A549 treated with CORT108297 at 1 μM for 4 hours (cell line): ENCODE measurements at places on chromosomes 6 and 20. TPM values are rescaled to one million over a fixed set of nuclear protein-coding genes. Genes with fewer than 3 reads are reported as not detected.

Gene POLR1C
- 44.5 to 60.7 TPM (median 49.6 TPM) in 5 replicates for total RNA-seq

Gene PLG
- not detected in 5 replicates for total RNA-seq

Gene DEFB124
- not detected in 5 replicates for total RNA-seq

Gene OR10C1
- not detected in 5 replicates for total RNA-seq

Gene ANKRD66
- not detected in 5 replicates for total RNA-seq

Gene ABHD12
- 83.3 to 114 TPM (median 109 TPM) in 5 replicates for total RNA-seq

Gene AURKA
- 102 to 111 TPM (median 110 TPM) in 5 replicates for total RNA-seq

Gene GPLD1
- 0.66 to 1.3 TPM (median 1.1 TPM) in 5 replicates for total RNA-seq

Gene GOPC
- total RNA-seq, result 15.2 to 19.4 TPM (median 17.8 TPM) in 5 replicates

Gene BEND6
- 0.85 to 1.4 TPM (median 0.98 TPM) in 5 replicates for total RNA-seq

Gene PSMB9
- 15.7 to 25.5 TPM (median 18.9 TPM) in 5 replicates for total RNA-seq

Gene SCAND1
- total RNA-seq, result 69.2 to 106 TPM (median 99.3 TPM) in 5 replicates

Gene ALDH8A1
- total RNA-seq, result 0.11 to 0.16 TPM (median 0.15 TPM) in 5 replicates

Gene DHX16
- 26.3 to 30.5 TPM (median 28.5 TPM) in 5 replicates for total RNA-seq

Gene MOG
- not detected in 5 replicates for total RNA-seq

Gene FAM162B
- total RNA-seq, result not detected in 5 replicates

Gene DNMT3B
- total RNA-seq, result 3.8 to 5.6 TPM (median 4.6 TPM) in 5 replicates

Gene COL9A1
- total RNA-seq, result 0.03 to 0.05 TPM in 2 of 5 replicates, not detected in the others

Gene PIM1
- total RNA-seq, result 11.9 to 19.6 TPM (median 19.4 TPM) in 5 replicates

Gene TCF21
- total RNA-seq, result 0.03 to 0.08 TPM (median 0.06 TPM) in 5 replicates

Gene CLPSL2
- 0.70 to 1.2 TPM (median 0.80 TPM) in 5 replicates for total RNA-seq

Gene FAM217B
- total RNA-seq, result 5.7 to 6.7 TPM (median 5.8 TPM) in 5 replicates

Gene VARS1
- 47.0 to 60.8 TPM (median 59.2 TPM) in 5 replicates for total RNA-seq

Gene KCNQ2
- 0.40 to 0.89 TPM (median 0.81 TPM) in 5 replicates for total RNA-seq

Gene GJA1
- 60.6 to 85.8 TPM (median 77.1 TPM) in 5 replicates for total RNA-seq

Gene MCHR2
- total RNA-seq, result not detected in 5 replicates

Gene KCNK16
- not detected in 5 replicates for total RNA-seq

Gene SLC17A1
- 0.10 TPM in 1 of 5 replicates, not detected in the others for total RNA-seq

Gene LST1
- 0.46 to 0.73 TPM in 2 of 5 replicates, not detected in the others for total RNA-seq

Gene NRSN2
- total RNA-seq, result 50.4 to 69.1 TPM (median 64.2 TPM) in 5 replicates

Gene BTN1A1
- total RNA-seq, result 0.03 TPM in 1 of 5 replicates, not detected in the others

Gene DPM1
- total RNA-seq, result 67.4 to 98.7 TPM (median 70.6 TPM) in 5 replicates

Gene PAK5
- not detected in 5 replicates for total RNA-seq

Gene BPIFA1
- total RNA-seq, result not detected in 5 replicates

Gene PHACTR3
- 0.06 to 0.07 TPM in 2 of 5 replicates, not detected in the others for total RNA-seq

Gene FNDC11
- 0.13 to 0.38 TPM (median 0.17 TPM) in 5 replicates for total RNA-seq

Gene POU5F1
- total RNA-seq, result 4.7 to 6.7 TPM (median 5.3 TPM) in 5 replicates

Gene GJA10
- not detected in 5 replicates for total RNA-seq

Gene TRIM31
- 1.0 to 1.8 TPM (median 1.3 TPM) in 5 replicates for total RNA-seq

Gene BMP2
- 0.43 to 0.69 TPM (median 0.55 TPM) in 5 replicates for total RNA-seq

Gene SYNDIG1
- total RNA-seq, result 1.4 to 2.3 TPM (median 1.9 TPM) in 5 replicates

Gene PLCB1
- total RNA-seq, result 0.23 to 0.85 TPM (median 0.70 TPM) in 5 replicates

Gene NNAT
- not detected in 5 replicates for total RNA-seq

Gene NEURL2
- 0.82 to 1.8 TPM (median 1.5 TPM) in 5 replicates for total RNA-seq

Gene KCNQ5
- total RNA-seq, result 1.2 to 2.1 TPM (median 1.8 TPM) in 5 replicates

Gene MYCT1
- total RNA-seq, result 0.03 to 0.14 TPM (median 0.03 TPM) in 5 replicates

Gene TBC1D32
- 0.93 to 1.8 TPM (median 1.1 TPM) in 5 replicates for total RNA-seq

Gene CST4
- total RNA-seq, result not detected in 5 replicates

Gene ME1
- 36.6 to 48.4 TPM (median 39.8 TPM) in 5 replicates for total RNA-seq

Gene GATA5
- total RNA-seq, result 0.53 to 0.92 TPM (median 0.81 TPM) in 5 replicates

Gene AVP
- not detected in 5 replicates for total RNA-seq

Gene FAM184A
- 0.03 TPM in 1 of 5 replicates, not detected in the others for total RNA-seq

Gene STMN3
- total RNA-seq, result 6.6 to 12.3 TPM (median 10.5 TPM) in 5 replicates

Gene MYBL2
- total RNA-seq, result 71.5 to 82.4 TPM (median 76.0 TPM) in 5 replicates

Gene TCF15
- not detected in 5 replicates for total RNA-seq

Gene BNIP5
- not detected in 5 replicates for total RNA-seq

Gene RBCK1
- total RNA-seq, result 106 to 148 TPM (median 146 TPM) in 5 replicates

Gene TUBB2B
- total RNA-seq, result 13.0 to 14.6 TPM (median 13.4 TPM) in 5 replicates

Gene CPXM1
- 0.02 TPM in 1 of 5 replicates, not detected in the others for total RNA-seq
